ENCODE measurements at places on chromosomes 2 and 18.

DNA sequence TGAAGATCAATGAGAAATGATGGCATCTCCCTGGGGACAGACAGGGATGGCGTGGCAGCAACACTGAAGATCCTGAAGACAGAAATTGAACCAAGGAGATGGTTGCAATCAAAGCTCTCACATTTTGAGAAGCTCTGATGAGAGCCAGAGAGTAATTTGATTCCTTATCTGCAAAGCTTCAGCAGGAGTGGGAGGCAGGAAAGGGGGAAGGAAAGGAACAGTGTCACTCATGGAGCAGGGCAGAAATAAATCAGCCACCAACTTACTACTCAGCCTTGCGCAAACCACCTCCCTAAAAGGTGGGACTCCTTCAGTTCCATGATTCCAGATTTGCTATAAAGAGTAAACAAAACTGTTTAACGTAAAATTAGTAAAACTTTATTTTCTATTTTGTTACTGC lies 119.2 kb downstream of the CACNB4 start:
- DNase-seq, result no peak

DNA sequence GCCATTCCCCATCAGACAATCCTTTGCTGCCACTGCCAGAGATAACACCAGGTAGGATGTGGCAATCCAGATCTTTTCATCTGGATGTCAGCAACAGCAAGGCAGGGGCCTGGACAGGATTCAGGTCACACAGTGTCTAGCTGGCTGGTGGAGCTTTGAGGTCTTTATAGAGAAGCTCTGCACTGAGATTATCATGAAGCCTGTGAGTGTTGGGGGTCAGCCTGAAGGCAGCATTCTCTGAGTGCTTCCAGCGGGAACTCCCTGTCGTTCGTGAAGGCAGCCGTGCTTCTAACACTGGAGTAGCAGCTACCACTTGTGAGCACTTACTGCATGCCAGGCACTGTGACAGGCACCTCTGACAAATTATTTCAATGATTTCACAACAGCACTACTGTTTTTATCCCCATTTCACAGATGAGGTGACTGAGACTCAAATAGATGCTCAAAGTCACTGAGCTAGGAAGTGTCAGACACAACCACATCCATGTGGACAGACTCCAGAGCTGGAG lies 85.7 kb downstream of the SEMA4F start:
- DNase-seq, result no peak

DNA sequence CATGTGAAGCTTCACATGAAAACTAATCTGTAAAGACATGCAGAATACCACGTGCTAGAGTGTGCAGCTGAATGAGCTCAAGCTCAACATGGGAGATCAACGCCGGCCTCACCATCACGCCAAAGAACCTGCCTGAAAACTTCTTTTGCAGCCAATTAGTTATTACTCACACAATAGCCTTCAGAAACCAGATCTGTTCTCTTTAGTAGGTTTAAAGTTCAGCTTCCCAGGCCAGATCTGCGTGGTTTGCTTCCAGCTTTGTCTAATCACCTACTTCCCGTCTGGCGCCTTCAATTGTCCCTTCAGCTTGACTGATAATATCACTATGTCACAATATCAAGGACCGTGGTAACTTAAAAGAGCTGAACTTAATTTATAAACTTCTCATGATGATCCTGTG lies 68.0 kb upstream of the ZNF236 start:
- no peak for DNase-seq

GRCh38 chr2:137828624-137829023 lies 135.6 kb upstream of the HNMT start:
- no peak for DNase-seq

GRCh38 chr2:15010346-15010745 lies 377.8 kb downstream of the LRATD1 start:
- no peak for DNase-seq

- DNase-seq, result no peak
These were observed 8.0 kb downstream of the POMC start for GRCh38 chr2:25160376-25160775.

DNA sequence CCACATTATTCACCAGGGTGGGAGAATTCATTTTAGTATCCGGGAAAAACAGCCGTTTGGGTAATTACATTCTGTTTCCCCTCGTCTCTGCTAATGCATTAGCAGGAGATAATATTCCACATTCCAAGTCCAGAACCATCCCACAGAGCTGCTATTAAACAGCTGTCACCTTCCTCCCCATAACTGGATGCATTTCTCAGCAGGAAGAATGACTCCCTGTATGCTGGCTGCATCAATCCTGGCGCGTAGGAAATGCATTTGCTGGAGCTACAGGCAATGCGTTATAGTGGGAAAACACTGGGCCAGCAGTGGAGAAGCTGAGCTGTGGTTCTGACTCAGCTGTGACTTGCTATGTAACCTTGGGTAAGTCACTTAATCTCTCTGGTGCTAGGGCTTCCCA lies 246.0 kb downstream of the CLIP4 start:
- no peak for DNase-seq

All from AG20443 (cell line).